ENCODE measurements at places on chromosomes 13 and 19.

DNA sequence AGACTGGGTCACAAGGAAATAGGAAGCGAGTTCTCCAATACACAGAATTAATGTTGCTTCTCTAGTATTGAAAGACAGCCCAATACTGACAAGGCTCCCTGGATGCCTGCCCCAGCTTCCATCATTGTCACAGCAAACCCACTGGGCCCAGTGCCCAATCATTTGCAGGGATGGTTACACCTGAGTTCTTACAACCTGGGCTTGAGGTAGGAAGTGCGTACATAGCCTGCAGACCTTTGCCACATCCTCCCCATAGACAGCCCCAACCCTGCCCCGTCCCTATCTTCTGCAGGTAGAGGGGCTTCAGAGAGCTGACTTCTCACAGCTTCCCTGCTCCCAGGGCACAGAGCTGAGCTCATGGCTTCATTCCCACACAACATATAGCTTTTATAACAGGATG is 108.1 kb upstream of the UBL3 start:
- no peak for DNase-seq

DNA sequence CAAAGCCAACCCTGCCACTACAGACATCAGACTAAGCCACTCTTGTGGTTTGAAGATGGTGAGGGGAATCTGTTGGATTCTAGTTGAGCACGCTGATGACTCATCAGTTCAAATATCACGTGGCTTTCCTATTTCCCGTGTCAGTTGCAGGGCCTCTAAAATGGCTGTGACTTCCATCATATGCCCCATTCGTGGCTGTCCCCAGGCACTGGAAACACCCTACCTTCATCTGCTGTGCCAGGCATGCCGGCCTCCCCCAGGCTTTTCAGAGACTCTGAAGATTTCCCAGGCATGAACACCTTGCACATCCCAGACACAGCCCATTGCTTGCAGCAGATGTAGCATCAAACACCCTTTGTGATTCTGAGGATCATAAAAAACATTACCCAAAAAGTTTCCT is 659.9 kb downstream of the UQCRFS1 start:
- DNase-seq, result no peak

GRCh38 chr19:41597600-41598041 is 21.7 kb downstream of the CEACAM21 start:
- DNase-seq, result peak; percentile 48

DNA sequence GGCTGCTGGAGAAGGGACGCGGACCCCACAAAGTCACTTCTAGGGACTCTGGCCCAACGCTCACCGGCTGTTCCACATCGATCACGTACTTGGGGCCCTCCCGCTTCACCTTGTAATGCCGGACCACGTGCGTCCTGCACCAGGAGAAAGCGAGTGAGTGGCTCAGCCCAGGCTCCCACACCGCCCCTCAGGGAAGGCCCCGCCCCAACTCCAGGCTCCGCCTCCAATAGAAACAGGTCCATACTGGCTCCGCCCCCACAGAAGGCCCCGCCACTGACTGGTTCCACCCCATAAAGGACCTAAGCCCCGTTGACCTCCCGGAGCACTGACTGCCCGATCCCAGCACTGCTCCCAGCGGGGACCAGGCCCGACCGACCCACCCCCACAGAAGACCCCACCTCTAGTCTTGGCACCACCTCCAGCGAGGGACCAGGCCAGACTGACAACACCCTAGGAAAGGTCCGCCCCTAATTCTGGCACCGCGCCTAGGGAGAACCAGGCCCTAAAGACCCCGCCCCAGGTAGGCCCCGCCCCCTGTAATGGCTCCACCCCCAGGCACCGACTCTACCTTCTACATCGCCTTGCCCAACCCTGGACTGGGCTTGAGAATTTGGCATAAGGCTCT is 11.3 kb downstream of the STAP2 start:
- no peak for DNase-seq

DNA sequence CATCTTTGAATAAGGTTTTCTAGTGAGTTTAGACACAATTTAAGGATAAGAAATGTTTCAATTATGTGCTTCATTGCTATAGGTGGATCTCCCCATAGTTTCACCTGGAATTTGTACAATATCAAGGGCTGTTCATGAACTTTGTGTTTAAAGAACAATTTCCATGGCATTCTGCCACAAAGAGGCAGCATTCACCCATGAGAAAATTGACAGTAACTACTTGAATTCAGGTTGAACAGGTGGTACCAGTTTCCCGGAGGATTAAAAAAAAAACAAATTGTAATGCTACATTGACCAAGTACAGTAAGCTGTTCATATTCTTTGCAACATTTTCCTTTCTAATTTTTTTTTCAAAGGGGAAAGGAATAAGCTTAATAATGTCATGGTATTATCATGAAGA is 9.1 kb downstream of the SLITRK5 start:
- DNase-seq, result no peak

GRCh38 chr13:71477735-71478134 is 389.3 kb downstream of the DACH1 start:
- no peak for DNase-seq

DNA sequence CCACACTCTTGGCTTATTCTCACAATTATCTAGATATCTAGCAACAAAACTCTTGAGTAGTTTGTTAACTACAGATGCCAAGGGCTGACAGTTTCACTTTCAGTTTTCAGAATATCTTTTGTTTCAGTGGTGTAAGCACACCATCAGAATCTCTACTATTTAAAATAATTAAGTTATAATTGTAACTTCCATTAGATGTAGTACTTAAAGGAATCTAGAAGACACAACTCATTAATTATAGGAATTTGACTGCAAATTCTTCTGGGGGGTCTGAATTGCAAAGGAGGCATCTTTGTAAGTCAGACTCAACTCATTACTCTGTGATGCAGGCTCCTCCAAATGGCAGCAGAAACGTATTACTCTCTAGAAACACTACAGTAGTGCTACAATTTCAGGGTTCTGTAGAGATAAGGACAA is 44.9 kb upstream of the USPL1 start:
- no peak for DNase-seq

- DNase-seq, result no peak
Measured at GRCh38 chr13:72890546-72890945, 108.6 kb downstream of the PIBF1 start.

GRCh38 chr13:111911121-111911720 is 155.7 kb upstream of the SOX1 start:
- no peak for DNase-seq

- DNase-seq, result no peak
Measured at GRCh38 chr13:75120085-75120484, 361.9 kb downstream of the TBC1D4 start.

DNA sequence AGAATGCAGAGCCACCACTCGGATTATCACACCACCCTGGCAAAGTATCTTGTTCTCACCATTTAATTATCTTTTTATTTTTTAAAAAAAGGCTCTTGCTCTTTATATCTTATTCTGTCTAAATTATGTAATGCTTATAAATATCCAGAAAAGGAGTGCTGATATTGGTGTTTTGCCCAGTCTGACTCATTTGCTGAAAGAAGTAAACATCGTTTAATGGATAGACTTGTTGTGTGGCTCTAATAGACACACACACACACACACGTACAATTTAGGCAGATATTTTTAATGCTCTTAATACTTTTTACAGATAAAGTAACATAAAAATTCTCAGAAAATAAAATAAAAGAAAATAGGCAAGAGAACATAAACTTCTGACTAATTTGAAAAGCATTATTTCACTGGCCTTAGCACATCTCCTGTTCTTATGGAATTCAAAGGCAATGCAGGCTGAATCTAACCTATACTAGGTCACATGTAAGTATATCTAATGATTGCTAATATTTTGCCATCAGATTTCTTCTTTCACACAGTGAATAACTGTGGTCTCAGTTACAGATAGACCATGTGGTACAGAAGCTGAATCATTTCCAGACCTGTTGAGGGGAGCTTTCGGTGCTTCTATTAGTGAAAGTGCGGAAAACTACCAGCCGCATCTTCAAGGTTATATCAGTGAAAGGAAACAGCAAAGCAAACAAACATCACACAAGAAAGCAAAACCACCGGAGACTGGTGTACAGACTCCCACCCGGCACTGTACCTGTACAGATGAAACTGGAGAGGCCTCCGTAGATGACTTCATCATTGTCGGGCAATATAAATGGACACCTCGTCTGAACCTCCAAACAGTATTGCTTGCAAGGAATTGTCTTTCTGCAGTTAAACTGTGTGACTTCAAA is 642.1 kb upstream of the ARGLU1 start:
- DNase-seq, result no peak

DNA sequence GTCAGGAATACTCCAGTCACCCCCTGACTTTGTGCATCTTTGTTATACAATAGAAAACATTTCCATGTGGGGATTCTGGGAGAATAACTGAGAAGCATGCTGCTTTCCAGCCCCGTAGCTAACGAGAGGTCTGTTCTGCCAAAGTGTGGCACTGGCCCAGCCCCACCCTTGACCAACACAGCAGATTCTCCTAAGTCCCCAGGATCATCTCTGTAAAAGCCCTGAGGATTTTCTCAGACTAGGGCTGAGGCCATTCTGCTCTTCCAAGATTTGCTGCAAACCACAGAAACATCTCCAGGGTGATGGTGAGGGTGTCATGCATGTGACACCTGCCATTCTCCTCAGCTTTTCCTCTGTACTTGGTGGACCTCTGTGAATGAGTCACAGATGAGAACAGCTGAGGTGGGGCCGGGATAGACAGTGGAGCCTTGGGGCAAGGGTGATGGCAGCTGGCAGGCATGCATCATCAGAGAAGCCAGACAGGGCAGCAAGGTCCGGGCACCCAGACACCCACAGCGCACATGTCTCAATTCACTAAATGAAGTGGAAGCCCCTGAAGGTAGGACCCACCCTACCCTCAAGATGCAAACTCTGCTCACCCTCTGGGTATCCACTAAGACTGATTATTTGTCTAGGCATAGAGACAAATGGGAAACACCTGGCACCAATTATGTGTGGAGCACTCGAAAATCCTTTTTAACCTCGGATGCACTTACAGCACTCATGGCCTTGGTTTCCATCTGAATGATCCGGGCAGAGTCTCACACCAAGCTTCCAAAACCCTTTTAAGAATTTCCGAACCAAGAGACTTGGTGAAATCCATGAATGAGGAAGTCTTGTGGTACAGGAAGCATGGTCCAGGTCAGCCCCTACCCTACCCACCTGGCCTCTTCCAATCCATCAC is 20.1 kb upstream of the DOCK9 start:
- DNase-seq, result no peak

DNA sequence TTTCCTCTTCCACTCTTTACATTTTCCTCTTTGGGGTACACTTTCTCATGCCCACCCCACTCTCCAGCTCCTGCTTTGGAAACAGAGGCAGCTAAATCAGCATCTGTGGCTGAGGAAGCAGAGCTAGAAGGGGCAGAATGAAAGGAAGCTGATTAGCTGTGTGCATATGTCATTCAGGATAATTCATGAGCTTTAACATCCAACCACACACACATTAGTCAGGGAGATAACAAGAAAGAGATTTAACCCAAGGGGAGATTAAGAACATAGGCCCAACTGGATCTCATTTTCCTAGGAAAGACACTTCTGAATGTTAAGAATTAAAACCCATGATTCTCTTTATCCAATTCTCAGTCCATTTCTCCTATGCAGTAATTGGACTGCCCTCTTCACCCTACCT is 405.5 kb downstream of the TBC1D4 start:
- no peak for DNase-seq

- no peak for DNase-seq
Measured at GRCh38 chr19:32178401-32178800, 167.0 kb upstream of the ZNF507 start.

DNA sequence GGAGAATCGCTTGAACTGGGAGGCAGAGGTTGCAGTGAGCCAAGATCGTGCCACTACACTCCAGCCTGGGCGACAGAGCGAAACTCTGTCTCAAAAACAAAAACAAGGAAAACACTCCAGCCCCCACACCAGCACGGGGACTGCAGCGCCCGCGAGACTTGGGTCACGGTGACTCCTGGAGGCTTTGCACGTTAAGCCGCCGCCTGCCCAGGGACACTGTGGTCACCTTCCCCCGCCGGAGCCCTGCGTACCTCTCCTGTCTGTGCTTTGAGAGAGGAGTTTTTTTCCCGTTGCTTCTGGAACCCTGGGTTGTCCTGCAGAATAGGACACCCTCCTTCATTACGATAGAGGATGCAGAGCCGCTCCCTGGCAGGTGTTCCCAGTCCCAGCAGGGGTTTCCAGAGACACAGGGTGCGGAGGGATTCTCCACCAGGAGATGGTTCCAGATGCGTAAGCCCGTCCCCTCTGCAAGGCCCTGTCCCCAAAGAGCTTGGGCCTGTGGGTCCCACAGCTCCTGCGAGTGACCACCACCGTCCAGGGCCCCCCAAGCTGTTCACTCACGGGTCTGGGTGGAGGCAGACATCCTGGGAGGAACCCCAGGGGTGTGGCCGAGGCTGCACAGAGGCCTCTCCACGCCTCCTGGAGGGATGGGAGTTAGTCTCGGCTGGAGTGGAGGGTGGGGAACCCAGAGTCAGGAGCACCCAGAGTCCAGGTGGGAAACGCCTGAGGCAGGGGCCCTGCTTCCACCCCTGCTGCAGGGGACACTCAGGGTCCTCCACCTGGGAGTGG is 42.8 kb upstream of the NDUFS7 start:
- no peak for DNase-seq

DNA sequence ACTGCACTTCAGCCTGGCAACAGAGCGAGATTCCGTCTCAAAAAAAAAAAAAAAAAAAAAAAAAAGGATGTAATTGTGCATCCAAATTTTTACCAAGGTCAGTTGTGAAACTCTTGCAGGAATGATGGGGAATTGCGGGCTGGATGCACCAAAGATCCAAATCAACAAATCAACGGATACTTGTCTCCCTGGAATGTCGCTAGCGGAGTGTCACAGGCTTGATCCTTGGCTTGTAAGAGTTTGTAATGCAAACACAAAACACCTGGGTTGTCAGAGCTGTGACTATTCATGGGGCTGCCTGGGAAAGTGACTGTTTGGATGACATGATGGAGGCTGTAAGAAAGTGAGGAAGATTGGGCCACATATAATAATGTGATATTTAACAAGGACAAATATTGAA is 4.2 kb downstream of the KANK3 start:
- DNase-seq, result no peak

- DNase-seq, result no peak
Measured at GRCh38 chr19:23772675-23773063, 14.0 kb upstream of the ZNF681 start.

DNA sequence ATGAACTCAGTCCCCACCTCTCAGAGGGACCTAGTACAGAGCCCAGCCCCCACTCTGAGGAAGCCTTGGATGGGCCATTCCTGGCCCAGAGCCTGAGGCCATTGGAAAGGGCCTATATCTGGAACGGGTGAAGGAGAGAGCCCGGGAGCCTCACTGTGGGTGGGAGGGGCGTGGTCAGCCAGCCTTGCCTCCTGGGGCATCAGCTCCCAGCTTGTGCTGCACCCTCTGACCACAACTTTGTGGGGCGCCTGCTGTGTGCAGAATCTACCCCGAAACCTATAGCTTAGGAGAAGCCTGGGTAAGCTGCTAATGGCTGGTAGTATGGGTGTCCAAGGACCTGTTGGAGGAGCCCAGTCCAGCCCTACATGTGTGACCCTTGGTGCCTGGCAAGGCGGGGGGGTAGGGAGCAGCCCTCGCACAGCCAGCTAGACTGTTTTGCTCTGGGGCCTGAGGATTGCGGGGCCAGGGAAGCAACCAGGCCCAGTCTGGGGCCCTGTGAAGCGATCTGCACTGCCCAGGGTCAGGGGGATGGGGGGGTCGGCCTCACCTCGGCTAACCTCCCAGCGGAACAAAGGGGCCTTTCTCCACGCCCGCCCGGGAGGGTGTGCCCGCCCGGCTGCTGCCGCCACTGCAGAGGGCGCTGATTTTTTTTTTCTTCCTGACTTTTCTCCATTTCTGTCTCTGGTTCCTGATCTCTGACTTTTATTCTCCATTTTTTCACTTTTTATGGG is 42.3 kb downstream of the LYL1 start:
- DNase-seq, result no peak

- no peak for DNase-seq
Measured at GRCh38 chr19:9836021-9836420, 903 bp downstream of the PIN1 start.
